ENCODE measurements at places on chromosomes 1 and 21.

- no peak for DNase-seq
Measured at GRCh38 chr1:15206418-15207030, 40.5 kb upstream of the FHAD1 start.

DNA sequence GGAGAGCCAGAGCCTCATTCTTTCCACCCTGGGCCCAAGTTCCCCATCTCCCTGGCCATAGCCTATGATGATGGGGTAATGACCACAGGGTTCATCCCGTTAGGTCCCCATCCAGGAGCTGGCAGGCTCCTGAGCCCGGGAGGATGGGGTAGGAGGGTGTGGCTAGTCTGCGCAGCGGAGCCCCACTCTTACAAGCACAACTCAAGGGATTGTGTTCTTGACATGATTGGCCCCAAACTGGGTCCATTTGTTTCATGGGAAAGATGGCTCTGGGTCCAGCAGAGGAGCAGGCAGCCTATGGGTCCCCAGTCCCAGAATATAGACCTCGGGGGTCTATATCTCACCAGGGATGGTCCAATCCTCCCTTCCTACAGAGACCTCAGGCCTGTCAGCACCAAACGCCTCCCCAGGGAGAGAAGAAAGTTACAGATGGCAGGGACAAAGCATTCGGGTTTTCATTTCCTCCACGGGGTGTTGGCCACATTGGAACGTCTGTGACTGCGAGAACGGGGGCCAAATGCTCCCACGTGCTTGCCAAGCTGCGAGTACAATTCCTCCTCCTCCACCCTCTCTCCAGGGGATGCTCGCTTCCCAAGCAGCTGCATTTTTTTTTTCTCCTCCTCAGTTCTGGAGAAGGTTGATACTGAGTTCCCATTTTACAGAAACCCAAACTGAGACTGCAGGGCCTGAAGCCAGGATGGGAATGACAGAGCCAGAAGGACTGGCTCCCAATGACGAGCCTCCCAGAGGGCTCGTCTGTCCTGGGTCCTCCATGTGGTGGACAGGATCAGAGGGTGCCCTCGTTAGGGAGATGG is 71.0 kb downstream of the DHRS3 start:
- DNase-seq, result peak; percentile 44

- no peak for DNase-seq
Measured at GRCh38 chr1:182621906-182622305, 17.7 kb upstream of the RGS16 start.

- DNase-seq, result no peak
Measured at GRCh38 chr1:36160388-36160948, 4.5 kb downstream of the MAP7D1 start.

GRCh38 chr1:40389871-40390560 is 16.5 kb downstream of the SMAP2 start:
- no peak for DNase-seq
